ENCODE measurements at places on chromosomes 16 and 17.

GRCh38 chr17:30517786-30518185 is 40.6 kb downstream of the GOSR1 start:
- DNase-seq: no peak

GRCh38 chr16:83968306-83968851 is 335 bp downstream of the NECAB2 start:
- DNase-seq: no peak

DNA sequence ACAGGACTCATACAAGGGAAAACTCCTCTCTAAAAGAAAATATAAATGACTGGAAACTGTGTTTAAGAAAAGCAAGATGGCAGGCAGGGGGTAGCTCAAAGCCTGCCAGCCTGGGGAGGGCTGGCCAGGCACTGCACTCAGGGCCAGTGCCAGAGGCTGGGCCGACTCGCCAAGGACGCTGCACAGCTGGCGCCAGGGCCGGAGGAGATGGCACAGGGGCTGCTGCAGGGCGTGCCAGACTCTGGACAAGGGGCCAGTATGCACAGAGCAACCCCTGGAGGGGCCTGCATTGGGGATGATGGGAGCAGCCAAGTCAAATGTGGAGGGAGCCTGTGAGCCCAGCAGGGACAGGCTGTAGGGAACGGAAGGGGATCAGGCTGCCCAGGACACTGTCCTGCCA is 4.0 kb downstream of the PKMYT1 start:
- DNase-seq: no peak

GRCh38 chr16:83258366-83258928 is 549.3 kb upstream of the HSBP1 start:
- DNase-seq: no peak

DNA sequence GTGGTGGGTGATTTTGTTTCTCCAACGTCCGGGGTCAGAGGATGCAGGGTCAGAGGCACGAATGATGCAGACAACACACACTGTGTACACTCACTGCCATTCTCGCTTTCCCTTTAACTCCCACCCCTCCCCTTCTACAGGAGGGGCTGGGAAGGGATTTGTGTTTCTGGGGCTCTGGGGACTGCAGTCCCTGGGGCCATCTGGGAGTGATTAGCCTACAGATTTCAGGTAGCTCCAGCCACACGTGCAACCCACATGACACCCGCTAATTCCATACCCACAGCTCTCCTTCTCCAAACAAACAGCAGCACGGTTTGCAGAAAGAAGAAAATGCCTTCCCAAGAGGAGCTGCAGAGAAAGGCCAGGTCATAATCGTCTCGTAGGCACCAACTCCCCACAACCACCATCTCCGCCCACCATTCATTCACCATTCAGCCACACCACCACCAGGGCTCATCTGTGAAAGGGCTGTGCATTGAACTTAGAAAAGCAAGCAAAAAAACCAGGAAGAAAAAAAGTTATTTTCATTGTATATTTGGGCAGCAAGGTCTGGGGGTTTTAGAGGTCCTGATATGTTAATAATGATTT is 9.4 kb upstream of the SOX9 start:
- DNase-seq: no peak

- no peak for DNase-seq
These were observed 70.9 kb upstream of the GSE1 start for GRCh38 chr16:85541980-85542900.

DNA sequence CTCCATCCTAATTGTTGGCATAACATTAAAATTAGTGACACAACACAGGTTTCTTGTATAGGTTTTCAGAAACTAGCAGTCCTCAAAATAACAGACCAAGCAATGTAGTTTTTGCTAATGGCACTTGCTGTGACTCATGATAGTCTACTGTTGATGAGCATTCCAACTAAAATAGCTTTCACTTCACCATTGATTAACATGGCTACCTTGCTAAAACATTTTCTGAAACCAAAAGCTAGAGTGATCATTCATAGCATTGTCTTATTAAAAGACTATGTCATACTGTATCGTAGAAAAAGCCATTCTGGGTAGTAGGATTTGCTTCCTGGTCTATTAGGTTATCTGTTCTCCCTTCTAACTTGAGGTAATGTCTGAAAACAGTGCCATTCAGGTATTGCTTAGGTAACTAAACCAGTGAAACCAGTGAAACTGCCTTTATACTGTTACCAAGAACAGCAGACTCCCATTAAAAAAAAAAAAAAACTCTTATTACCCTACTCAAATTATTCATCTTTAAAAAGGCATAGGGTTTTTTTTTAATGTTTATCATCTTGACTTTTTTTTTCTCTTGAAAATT is 2.5 kb upstream of the CLTC start:
- DNase-seq: no peak

- DNase-seq: no peak
These were observed 130.8 kb downstream of the SDK2 start for GRCh38 chr17:73513426-73513825.

- DNase-seq: no peak
These were observed 188.0 kb downstream of the CDH11 start for GRCh38 chr16:64933885-64934284.

- no peak for DNase-seq
These were observed 503.4 kb upstream of the PSMD7 start for GRCh38 chr16:73793260-73793659.
